Upper lobe of left lung (tissue), 6 donors: ENCODE measurements at places on chromosomes 7 and 10. TPM values are rescaled to one million over a fixed set of nuclear protein-coding genes. Genes with fewer than 3 reads are reported as not detected.

- DNase-seq, result no peak
These were observed 341.5 kb upstream of the ZMIZ1 start for GRCh38 chr10:78727251-78727650.

- no peak for DNase-seq
These were observed 156.5 kb downstream of the DOCK4 start for GRCh38 chr7:112049555-112050249.

GRCh38 chr10:78255214-78255613, 221.6 kb downstream of the RPS24 start:
- no peak for DNase-seq

GDF10 gene
- 8.4 TPM for total RNA-seq

TSPAN33 gene
- 2.1 TPM for total RNA-seq

DNA sequence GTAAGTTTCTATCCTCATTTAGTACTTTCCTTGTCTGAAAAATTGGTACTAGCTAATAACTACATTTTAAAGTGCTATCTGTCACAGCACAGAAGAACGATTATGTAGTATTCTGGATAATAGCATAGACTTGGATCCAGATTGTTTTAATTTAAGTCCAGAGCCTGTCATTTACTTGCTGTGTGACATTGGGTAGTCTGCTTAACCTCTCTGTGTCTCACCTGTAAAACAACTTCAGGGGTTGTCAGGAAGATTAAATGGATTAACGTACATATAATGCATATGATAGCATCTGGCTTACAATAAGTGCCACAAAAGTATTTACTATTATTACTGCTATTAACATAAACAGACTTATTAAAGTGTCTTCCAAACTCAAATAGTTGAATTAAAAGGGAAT, 1221.4 kb downstream of the GATA3 start:
- no peak for DNase-seq

DNA sequence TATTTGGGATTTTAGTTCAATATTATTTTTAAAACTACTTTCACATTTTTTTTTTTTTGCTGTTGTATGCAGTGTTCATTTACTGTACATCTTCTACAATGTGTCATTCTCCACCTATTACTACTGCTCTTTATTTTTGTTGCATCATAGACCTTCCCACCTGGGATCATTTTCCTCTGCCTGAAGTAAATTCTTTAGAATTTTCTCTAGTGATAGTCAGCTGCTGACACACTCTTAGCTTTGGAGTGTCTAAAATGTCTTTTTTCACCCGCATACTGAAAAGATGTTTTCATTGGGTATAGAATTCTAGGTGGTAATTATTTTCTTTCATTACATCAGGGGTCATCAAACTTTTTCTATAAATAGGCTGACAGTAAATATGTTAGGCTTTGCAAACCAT, 30.5 kb downstream of the CFAP43 start:
- no peak for DNase-seq

DNA sequence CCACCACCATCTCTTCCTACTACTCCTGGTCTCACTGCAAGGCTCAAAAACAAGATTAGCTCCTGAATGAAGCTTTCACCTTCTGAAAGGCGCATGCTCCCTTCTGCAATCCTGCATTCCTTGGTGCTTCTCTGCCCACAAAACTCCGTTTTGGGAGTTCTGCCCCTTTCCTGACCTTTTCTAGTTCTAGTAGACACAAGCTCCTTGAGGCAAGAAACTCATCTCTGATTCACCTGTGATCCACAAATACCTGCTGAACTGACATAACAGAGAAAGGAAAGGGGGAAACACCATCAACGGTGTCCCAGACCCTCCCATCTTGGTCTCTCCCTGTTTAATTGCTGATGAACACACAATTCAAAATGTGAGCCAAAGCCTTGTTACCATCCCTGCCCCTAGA, 64.0 kb upstream of the EGR2 start:
- no peak for DNase-seq

CALHM1 gene
- total RNA-seq, result not detected

PCLO gene
- total RNA-seq, result 11.5 TPM

FAM171A1 gene
- 19.4 TPM for total RNA-seq

CD36 gene
- total RNA-seq, result 108 TPM

DNA sequence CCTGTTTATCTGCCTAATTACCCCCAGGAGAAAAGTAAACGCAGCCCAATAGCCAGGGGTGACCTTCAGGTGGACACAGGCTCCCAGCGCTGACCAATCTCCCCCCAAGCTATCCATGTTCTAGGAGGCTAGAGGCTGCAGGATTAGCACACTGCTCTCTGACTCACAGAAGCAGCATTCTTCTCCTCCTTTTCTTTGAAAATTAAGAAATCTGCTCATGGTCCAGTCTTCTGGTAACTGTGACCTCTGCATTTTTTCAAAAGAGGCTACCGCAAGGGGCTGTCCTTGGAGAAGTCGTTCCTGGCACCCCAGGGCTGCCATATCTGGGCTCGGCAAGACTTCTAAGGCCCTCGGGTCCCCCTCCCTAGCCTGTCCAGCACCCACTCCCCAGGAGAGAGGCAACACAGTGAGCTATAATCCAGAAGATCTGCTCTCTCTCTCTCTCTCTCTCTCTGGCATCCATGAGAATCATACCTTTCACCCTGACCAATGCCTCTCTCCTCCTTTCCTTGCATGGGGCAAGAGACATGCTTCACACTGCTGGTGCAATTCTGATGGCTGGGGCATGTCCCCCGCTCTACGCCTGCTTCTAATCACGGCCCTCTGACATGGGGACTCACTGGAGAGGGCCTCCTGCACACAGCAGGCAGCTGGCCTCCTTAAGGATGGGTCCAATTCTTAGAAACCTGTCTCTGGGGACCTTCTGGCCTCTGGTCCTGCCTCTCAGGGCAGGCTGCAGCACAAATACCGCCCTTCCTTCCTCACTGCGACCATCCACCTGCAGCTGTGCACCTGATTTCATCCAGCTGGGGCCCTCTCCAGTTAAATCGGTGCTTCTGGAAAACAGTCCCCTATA, 27.3 kb downstream of the ANXA11 start:
- DNase-seq, result no peak

DNA sequence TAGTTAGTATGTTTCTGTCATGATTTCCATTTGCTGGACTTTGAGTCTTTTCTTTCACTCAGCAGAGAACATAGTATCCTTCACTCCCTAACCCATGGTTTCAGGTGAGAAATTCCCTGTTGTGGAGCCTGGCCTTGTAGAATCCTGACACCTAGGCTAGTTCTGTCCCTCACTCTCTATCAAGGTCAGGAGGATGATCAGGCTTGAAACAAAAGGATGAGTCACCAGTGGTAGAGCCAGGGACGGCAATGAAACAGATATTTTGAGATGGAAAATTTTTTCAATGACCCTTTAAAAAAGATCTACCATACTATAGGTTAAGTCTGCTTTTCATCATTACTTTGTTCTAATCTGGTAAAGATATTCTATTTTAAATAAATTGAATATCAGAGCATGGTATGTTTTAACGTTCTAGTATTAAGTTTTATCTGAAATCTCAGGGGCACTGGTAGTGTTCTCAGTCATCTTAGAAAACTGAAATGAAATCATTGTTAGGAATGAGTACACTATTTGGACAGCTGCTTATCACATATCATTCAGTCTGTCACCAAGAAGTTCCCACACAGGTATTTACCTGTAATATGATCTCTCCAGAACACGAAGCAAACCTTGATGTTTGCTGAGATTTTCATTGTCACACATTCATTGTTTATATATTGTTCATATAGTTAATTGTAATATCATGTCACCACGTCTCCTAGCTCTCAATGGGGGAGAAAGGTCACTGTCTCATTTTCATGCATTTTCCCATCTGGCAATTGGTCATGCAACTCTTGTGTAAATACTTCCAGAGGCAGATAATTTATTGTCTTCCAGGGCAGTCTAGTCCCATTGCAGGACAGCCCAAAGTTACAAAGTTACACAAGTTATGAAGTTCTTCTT, 299.9 kb upstream of the LRRTM3 start:
- DNase-seq, result no peak
